ENCODE measurements at places on chromosomes 7 and 10.

- DNase-seq = no peak
Observed at GRCh38 chr7:82704121-82704520, 260.5 kb upstream of the CACNA2D1 start.

DNA sequence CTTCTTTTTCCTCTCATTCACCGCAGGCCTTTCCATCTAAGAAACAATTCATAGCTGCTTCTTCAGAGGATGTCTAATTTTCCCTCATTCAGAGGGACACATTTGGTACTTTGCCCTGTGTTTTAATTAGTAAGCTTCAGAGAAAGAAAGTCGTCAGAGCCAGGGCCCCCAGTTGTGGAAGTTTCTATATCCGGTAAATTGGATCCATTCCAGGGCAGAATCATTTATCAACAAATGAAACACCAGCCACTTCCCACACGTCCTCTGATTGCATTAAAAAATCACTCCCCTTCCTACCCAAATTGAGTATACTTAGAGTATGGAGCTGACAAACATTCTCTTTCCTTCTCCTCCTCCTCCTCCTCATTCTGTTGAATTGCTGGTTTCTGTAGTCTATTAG is 205.8 kb upstream of the HDAC9 start:
- DNase-seq = no peak

DNA sequence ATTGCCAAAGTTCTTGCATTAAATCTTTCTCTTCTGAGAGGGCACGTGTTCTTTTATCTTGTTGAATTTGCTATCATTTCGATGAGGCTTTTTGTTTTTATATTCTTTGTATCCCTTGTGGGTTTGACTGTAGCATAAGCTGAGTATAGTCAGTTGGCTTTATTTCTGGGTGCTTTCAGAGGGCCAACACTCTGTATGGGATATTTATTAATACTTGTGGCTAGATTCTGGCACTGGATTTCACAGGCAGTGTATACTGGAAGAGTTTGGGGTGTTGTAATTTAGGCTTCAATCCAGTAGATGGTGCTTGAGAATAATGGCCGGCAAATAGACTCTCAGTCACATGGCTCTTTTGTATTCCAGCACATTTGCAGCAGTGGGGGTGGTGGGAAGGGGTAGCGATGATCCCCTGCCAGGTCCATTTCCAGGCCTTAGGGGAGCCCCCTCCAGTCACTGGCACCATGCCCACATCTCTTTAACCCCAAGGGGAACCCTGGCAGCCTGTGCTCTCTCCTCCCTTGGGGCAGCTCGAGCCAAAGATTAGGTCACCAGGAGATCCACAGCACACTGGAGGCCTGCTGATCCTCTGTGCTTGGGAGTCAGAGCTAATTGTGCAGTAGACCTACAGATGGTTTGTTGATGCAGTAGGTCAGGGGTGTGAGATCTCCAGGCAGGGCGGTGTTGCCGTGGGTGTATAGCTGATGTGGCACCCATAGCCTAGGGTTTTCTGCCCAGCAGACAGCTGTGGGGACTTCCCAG is 81.8 kb downstream of the PTPN20 start:
- no peak for DNase-seq

DNA sequence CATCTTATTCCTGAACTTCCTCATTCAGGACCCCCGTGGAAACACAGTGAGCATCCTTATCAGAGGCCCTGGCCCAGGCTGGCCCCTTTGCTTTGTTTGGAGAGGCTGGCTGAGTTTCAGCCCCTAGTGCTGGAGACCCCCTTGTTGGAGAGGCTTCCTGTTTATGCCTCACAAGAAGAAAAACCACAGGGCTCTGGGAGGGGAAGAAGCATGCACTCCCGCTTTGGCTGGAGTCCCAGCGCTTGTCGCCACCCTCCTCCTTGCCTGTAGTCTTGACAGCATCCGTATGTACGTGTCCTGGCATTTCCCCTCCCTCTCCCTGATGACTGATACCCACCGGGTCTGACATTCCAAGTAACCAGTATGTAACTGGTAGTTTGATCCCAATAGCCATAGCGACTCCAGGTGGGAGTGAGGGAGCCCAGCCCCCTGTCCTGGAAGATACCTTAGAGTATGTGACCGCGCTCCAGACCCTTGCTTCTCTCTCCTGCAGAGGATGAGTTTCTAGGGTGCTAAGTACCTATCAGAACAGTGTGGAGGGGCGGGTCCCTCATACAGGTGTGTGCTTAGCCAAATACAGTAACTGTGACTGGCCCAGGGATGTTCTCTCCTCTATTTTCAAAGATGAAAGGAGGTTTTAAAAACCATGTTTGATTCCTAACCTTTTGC is 6.9 kb upstream of the ATP6V0E2 start:
- DNase-seq = no peak

DNA sequence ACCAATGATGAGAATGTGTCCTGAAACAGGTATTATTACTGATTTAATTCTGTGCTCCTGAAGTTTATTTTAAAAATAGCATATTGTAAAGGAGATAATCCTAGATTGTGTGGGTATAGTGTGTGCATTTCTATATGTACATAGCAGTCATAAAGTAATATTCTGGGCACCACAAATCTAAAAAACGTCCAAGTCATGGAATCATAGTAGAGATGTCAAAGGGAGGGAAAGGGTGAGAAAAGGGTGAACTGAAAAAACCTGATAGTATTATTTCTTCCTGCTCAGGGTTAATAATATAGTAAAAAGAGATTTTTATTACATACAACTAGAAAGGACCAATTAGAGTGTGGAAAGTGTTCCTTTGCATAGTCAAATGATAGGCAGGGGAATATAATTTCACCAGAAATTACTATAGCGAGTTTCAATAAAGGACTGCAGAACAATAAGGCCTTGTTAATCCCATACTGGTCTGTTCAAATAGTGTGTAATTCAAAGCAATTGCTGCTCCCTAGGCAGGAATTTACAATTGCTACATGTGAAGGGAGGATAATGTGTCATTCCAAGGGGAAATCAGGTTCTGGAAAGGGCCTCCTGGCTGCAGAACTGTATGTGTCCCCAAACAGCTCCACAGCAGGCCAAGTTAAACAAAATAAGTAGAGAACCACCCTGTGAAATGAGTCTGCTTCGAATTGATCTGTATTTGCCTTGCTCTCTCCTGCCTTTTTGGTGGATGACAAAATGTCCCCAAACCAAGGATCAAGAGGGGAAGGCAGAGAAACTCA is 42.5 kb upstream of the KMT2E start:
- DNase-seq = no peak

DNA sequence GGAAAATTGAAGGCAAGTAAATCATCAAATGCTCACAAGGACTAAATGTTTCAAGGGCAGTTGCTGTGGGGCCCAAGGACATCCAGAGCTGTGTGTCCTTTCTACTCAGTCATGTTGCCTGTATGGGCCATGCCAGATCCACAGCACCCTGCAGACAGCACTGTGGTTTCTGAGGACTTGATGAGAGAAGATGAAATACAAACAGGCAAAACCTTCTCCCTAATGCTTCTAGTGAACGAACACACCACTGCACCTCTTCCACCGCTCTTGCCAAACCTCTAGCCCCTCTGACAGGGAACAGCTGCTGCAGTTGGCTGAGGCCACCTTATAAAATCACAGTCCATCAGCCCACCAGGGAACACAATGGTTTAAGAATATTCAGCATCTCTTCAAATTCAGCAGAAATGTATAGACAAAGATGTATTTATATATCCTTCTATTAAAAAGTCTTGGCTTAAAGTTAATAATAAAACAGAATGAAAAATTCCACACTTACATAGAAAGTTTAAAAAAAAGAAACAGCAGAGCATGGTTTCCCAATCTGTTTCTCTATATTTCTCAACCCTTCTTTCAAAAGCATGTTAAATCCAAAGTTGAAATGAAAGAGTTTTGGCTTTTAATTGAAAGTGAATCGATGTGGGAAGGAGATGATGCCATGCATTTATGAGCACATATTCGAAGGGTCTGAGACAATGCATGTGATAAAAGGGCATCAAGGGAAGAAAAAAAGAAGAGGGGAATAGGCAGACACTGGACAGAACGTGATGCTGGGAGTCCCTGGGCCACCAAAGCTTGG is 14.0 kb downstream of the CYP3A7 start:
- DNase-seq = no peak

Data from T-helper 1 cell (primary cell).